Ovary (tissue), 10 donors: ENCODE measurements at places on chromosomes 4 and X.

DNA sequence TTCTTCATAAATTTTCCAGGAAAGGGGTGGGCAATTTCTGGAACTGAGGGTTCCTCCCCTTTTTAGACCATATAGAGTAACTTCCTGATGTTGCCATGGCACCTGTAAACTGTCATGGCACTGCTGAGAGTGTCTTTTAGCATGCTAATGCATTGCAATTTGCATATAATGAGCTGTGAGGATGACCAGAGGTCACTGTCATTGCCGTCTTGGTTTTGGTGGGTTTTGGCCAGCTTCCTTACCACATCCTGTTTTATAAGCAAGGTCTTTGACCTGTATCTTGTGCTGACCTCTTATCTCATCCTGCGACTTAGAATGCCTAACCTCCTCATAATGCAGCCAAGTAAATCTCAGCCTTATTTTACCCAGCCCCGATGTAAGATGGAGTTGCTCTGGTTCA, 577.8 kb downstream of the NLGN4X start:
- DNase-seq = no peak

GRCh38 chr4:173696551-173696950, 166.5 kb upstream of the HAND2 start:
- DNase-seq = no peak

DNA sequence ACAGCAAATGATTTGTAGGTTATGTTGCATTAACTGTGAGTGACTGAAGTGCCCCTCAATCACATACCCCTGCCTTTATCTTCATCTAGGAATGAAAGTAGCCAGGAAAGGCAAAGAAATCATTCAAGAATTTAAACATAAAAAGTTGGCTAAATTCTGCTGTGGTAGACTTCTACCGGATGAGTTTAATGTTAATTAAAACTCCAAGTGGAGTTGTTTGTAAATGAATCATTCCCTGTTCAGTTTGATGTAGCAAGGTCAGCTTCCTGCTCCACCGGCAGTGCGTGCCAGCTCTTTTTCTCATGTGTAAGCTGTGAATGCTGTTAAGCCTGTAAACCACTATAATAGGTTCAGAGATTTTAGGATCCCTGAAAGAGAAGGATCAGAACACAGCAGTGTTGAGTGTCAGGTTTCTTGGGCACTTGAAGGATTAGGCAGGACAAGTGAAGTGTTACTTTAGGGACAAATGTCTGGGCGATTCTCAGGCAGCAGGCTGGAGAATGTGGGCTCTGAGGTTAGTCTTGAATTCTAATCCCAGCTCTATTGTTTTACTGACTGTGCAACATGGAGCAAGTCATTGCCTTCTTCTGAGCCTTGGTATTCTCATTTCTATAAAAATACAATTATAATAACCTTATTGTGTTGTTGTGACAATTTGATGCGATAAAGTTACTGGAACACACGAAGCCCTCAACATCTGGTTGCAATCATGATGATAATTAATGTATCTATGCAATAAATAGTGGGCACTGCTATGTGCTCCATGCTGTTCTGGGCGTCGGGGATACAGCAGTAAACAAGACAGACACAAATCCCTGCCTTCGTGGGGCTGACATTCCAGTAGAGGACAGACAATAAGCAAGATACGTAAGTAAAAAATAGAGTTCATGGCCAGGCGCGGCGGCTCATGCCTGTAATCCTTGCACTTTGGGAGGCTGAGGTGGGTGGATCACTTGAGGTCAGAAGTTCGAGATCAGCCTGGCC, 112.0 kb downstream of the SHROOM3 start:
- DNase-seq = peak; percentile 24

- no peak for DNase-seq
Measured at GRCh38 chr4:172996571-172997216, 171.9 kb upstream of the GALNT7 start.

DNA sequence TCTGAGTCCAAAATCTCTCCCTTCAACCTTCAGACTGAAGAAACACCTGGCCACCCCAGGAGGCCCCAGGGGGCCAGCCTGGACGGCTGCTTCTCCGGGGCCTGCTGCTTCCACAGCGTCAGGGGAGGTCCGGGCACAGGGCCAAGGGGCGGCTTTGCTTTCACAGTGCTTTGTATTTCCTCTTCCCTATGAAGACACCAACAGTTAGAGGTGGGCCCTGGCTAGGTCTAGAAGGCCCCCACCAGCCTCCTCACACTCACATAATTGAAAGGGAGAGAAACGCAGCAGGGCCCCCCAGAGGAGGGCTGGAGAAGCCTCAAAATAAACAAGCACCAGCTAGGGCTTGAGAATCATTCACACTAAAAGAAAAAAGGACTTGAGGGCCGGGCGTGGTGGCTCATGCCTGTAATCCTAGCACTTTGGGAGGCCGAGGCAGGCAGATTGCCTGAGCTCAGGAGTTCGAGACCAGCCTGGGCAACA, 17.8 kb downstream of the SCD5 start:
- peak; percentile 94 for DNase-seq
